ENCODE measurements at places on chromosomes 5 and 9. TPM values are rescaled to one million over a fixed set of nuclear protein-coding genes. Genes with fewer than 3 reads are reported as not detected.

The GPR150 gene
- total RNA-seq, result 0.23 TPM

DNA sequence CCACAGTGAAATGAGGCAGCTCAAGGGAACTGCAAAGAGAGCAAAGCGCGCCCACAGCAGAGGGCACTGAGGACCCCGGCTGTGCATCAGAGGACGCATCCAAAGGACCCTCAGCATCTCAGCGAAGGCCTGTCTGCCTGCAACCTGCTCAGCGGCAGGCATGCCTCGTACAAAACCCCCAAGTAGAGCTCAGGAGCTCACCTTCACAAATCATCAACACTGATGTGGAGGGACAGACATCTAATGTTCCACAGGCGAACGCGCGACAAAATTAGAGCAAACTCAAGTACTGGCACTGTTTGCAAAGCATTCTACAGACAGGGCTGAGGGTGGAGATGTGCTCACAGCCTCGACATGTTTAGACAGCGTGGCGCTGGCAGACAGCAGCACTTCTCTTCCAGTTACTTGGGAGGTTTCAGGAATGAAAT lies 81.0 kb downstream of the DCP2 start:
- peak; percentile 47 for DNase-seq

The DOK3 gene
- total RNA-seq, result 113 TPM

DNA sequence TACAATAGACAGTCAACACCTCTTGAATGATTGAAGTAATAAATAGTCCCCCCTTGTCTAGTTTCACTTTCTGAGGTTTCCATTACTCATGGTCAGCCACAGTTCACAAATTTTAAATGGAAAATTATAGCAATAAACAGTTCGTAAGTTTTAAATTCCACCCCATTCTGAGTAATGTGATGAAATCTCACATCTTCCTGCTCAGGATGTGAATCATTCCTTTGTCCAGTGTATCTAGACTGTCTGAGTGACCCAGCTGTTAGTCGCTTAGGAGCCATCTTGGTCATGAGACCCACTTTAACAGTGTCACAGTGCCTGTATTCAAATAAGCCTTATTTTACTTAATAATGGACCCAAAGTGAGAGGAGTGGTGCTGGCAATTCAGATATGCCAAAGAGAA lies 311.6 kb upstream of the PRR16 start:
- no peak for DNase-seq

The TMEM215 gene
- total RNA-seq, result not detected

DNA sequence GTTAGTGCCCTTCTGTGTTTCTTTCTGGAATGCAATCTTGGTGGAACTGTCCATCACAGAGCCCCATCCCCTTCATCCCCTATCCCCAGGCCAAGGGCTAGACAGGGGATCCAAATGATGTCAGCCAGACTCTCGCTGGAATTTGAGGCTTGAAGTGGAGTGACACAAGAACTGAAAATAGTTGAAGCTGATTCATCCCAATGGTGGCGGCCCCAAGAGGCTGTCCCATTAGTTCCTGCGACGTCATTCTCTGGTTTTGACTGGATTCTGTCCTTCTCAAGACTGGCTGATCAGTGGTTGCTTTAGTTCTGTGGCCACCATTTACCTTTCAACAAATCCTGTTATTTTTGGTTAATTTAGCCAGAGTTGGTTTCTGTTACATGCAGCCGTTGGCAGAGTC lies 59.9 kb downstream of the SUB1 start:
- no peak for DNase-seq

The CCNI2 gene
- total RNA-seq, result 5.2 TPM

DNA sequence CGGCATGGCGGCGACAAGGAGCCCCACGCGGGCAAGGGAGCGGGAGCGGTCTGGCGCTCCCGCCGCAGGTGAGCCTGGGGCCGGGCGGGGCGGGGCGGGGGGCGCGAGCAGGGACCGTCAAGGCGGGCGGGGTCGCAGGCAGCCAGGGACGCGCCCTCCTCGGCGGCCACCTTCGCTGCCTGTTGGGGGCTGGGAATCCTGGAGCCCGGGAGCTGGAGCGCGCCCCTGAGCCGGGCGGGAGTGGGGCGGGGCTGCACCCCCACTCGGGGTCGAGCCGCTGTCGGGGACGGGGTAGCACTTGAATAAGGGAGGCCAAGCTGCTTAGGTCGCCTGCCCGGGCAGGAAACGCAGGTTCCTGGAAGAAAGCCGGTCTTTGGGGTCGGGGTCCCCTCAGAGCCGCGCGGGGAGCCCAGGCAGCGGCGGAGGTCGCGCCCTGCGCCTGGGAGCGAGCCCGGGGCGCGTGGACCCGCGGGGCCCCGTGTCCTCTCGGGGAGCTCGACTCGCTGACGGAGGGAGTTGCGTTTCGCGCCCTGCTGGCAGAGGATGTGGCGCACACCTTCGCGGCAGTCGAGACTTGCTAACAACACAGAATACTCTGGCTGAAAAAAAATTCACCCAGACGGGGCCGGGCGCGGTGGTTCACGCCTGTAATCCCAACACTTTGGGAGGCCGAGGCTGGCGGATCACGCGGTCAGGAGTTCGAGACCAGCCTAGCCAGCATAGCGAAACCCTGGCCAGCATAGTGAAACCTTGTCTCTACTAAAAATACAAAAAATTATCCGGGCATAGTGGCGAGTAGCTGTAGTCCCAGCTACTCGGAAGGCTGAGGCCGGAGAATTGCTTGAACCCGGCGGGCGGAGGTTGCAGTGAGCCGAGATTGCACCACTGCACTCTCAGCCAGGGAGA lies 552 bp downstream of the OTULINL start:
- DNase-seq, result peak; percentile 96

DNA sequence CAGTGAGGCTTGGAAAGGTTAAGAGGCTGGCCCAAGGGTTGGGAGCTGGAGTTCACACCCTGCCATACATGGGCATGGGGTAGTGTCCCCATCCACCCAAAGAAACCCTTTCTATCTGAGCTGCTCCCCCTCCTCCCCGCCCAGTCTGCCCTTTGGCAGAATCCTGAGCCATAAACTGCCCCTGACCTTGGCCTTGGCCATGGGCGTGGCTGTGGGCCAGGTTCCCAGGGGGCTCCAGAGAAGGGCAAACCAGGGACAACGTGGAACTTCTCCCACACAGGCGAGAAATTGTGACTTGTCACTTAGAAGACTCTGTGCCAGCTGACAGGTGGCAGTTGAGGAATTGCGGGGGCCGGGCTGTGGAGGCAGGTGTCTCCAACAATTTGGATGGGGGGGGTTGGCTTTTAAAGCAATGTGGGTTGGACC lies 4.8 kb downstream of the FAM78A start:
- peak; percentile 75 for DNase-seq

DNA sequence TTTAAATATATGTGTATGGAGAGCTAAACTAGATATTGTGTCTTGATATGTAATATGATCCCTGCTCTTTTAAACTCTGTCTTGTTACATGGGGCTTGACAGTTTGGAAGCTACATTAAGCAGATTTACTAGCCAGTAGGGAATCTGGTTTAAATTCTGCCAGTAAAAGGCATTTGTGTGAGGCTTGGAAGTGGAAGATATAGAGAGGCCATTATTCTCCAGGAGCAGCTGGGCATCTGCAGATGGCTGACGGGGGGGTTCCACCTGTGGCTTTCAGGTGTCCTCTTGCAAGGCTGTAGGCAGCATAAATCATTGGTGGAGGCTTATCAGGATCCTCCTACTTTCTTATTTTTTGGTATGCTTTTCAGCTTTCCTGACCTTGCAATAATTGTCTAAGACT lies 179.1 kb upstream of the FBXL7 start:
- DNase-seq, result no peak

The TCF7 gene
- total RNA-seq, result 69.3 TPM

DNA sequence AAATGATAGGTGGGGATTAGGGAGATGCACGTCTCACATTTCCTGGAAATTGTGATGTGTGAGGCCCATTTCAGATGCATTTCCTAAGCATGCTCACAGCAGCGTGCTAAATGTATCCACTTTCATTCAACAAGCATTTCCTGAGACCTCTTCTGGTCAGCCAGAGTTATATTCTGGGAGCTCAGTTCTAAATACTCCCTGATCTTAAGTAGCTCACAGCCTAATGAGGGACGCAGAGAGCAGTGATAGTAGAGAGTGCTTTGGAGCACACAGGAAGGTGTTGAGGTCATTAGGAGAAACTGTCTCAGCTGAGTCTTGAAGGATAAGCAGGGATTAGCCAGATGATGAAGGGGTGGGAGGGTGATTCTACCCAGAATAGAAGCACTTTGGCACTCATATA lies 46.2 kb upstream of the FSD1L start:
- DNase-seq, result no peak

The DCAF10 gene
- total RNA-seq, result 24.6 TPM

The FCN2 gene
- 0.65 TPM for total RNA-seq

DNA sequence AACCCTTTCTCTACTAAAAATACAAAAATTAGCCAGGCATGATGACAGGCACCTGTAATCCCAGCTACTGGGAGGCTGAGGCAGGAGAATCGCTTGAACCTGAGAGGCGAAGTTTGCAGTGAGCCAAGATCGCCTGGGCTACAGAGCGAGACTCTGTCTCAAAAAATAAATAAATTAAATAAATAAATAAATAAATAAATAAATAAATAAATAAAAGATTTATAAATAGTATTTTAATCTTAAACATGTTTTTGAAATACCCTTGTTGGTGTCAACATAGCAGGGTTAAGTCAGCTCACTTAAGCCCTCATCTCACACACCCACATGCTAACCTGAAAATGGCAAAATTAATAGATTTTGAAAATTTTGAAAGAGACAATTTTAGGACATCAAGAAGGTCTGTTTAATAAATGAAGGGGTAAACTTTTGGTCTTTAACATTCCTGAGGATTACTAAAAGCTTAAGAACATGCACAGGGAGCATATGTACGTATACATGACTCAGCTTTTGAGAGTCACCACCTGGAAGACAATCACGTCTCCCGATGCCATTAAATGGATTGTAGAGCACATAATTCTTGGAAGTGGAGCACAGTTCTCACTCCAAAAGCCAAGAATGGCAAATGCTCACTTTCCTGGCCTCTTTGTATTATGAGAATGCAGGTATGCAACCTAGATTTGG lies 202.5 kb downstream of the GDNF start:
- DNase-seq, result no peak

The CCNJL gene
- 19.4 TPM for total RNA-seq

DNA sequence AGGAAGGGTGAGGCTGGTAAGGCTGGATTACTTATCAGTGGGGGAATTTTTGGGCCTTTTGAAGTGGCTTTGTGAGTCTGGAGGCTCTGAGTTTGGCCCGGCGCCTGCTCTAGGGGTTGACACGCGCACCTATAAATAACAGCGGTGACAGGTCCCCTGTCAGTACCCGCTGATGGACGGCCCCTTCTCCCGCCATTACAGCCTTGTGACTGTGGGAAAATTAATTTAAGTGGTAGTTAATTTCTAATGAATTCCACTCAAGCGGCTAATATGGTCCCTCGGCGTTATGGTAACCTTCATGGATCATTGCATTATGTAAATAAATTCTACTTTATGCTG lies 16.5 kb downstream of the MRPL36 start:
- DNase-seq, result peak; percentile 58

- DNase-seq, result peak; percentile 59
Measured at GRCh38 chr5:624118-624950, 12.2 kb downstream of the CEP72 start.

- no peak for DNase-seq
Measured at GRCh38 chr9:107213561-107214028, 69.5 kb upstream of the RAD23B start.

The SPOCK1 gene
- total RNA-seq, result 8.0 TPM

DNA sequence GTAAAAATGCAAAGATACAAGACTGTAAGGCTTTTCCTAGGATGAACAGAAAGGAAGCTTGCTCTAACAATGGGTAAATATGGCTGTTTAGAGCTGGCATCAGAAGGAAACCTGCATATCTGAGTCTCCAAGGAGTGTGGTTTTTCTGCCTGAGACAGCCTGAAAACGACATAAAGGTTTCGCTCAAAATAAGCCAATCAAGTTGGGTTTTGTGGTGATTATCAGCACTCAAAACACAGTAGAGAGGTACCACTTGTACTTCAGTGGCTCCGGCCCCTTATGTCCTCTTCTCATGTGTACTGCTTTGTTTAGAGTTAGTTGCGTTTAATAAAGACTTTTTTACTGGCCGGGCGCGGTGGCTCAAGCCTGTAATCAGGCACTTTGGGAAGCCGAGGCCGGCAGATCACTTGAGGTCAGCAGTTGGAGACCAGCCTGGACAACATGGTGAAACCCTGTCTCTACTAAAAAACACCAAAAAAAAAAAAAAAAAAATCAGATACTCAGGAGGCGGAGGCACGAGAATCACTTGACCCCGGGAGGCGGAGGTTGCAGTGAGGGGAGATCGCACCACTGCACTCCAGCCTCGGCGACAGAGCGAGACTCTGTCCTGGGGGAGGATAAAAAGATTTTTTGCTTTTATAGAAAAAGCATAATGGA lies 39.4 kb downstream of the KLF9 start:
- no peak for DNase-seq

DNA sequence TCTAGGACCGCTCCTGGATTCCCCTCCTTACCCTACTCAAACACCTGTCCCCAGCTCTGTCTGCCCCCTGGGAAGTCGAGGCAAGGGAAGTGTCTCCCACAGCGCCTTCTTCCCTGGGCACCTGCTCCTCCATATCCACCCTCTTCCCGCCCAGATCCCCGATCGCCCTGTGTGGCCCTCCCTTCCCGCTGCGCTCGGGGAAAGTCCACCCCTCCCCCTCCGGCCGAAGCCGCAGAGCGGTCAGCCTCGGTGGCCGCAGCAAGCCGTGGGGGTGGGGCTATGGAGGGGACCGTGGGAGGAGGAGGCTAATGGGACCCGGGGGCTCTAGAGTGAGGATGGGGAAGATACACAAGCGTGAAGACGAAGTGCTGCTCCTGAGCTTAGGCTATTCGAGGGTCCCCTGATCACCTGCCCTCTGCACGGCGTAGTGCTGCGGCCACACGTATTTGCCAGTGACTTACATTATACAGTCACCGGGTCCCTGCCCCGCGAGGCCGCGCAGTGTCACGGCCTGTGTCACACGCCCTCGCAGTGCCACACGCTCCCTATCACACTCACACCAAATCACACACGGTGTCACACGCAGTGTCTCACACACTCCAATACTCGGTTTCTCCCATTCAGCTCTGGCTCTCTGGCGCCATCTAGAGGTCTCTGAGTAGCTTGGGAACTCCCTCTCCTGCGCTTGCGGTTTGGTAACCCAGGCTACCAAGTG lies 658 bp upstream of the PCDH1 start:
- DNase-seq, result peak; percentile 93

The C9orf50 gene
- total RNA-seq, result 0.22 TPM

GRCh38 chr5:927172-928015 lies 34.7 kb downstream of the TRIP13 start:
- DNase-seq, result no peak

- DNase-seq, result peak; percentile 68
Measured at GRCh38 chr9:93676310-93677047, 100.1 kb downstream of the PHF2 start.

Data from spleen (tissue), 13 donors.